DND-41 (cell line): ENCODE measurements at places on chromosomes 1 and 21.

DNA sequence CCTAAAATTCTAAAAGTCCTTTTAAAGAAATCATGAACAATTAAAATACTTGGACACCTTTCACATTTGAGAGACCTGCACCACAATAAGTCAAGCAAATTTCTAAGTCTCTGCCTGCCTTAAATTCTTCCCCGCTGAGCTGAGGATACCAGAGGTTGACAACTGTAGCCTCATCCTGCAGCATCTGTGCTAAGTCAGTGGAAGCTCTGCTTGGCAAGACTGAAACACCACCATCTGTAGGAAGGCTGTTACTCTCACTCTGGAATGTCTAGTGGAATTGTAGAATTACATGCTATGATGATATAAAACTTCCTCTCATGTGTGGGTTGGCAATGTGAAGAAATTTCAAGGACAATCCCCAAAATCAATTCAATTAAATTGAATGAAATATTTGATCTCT is 1756.5 kb downstream of the NCAM2 start:
- no peaks in the 10 kb centered on the region for H3K4me1 ChIP-seq
- DNase-seq: no peak
- no peaks in the 10 kb centered on the region for H3K27me3 ChIP-seq
- no peak overlapping the region for H3K4me3 ChIP-seq

- no peak overlapping the region for H3K4me3 ChIP-seq
- H3K36me3 ChIP-seq: no peaks in the 10 kb centered on the region
- H3K27me3 ChIP-seq: no peaks in the 10 kb centered on the region
- H3K27ac ChIP-seq: peak overlapping the region; percentile 34; the same call in 1 of the 2 replicates
- H3K4me1 ChIP-seq: peaks cover 45% of the 10 kb centered on the region
Measured at GRCh38 chr21:35616090-35616489, 444.2 kb downstream of the SETD4 start.

- H3K27me3 ChIP-seq: no peaks in the 10 kb centered on the region
- H3K4me1 ChIP-seq: peaks cover 32% of the 10 kb centered on the region
- no peaks in the 10 kb centered on the region for H3K36me3 ChIP-seq
- peak; percentile 17 for DNase-seq
- no peak overlapping the region for H3K4me3 ChIP-seq
Measured at GRCh38 chr1:66300972-66301451, 232.9 kb upstream of the SGIP1 start.

DNA sequence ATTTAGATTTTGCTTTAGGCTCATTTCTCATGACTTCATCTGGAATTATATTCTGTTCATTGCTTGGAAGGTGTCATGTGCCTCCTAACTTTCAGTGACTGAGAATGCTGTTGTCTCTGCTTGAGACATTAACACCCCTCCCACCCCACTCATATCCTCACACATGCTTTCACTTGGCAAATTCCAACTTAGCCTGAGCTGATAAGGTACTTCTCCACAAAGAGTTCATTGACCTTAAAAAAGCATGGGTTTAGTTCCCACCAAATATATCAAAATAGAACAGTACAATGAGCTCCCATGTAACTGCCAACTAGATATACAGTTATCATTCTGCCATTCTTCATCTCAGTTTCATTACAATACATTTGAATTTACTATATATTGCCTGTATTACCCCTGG is 576.5 kb upstream of the ADGRL2 start:
- H3K27me3 ChIP-seq: no peaks in the 10 kb centered on the region
- no peak overlapping the region for H3K4me3 ChIP-seq
- no peaks in the 10 kb centered on the region for H3K4me1 ChIP-seq
- H3K27ac ChIP-seq: no peak overlapping the region
- H3K36me3 ChIP-seq: no peaks in the 10 kb centered on the region

- no peak overlapping the region for H3K4me3 ChIP-seq
- no peak for DNase-seq
- no peak overlapping the region for H3K27ac ChIP-seq
Measured at GRCh38 chr1:13600762-13601453, 17.3 kb downstream of the PDPN start.

- peak overlapping the region; percentile 33 for H3K4me3 ChIP-seq
- H3K27ac ChIP-seq: peak overlapping the region; percentile 99
- peaks cover 83% of the 10 kb centered on the region for H3K4me1 ChIP-seq
- DNase-seq: peak; percentile 91
- H3K27me3 ChIP-seq: no peaks in the 10 kb centered on the region
Measured at GRCh38 chr1:9279172-9279840, 13.4 kb upstream of the SPSB1 start.

GRCh38 chr1:167512046-167512654 is 6.2 kb downstream of the CD247 start:
- no peaks in the 10 kb centered on the region for H3K27me3 ChIP-seq
- H3K4me3 ChIP-seq: 0 out of 2 replicates have a peak overlapping the region, but pooled peaks have one; percentile 12
- peaks cover 68% of the 10 kb centered on the region for H3K4me1 ChIP-seq

- H3K4me1 ChIP-seq: no peaks in the 10 kb centered on the region
- no peak overlapping the region for H3K4me3 ChIP-seq
- H3K27me3 ChIP-seq: no peaks in the 10 kb centered on the region
- no peak overlapping the region for H3K27ac ChIP-seq
- H3K36me3 ChIP-seq: no peaks in the 10 kb centered on the region
Measured at GRCh38 chr1:119363162-119363561, 5.4 kb upstream of the HAO2 start.

DNA sequence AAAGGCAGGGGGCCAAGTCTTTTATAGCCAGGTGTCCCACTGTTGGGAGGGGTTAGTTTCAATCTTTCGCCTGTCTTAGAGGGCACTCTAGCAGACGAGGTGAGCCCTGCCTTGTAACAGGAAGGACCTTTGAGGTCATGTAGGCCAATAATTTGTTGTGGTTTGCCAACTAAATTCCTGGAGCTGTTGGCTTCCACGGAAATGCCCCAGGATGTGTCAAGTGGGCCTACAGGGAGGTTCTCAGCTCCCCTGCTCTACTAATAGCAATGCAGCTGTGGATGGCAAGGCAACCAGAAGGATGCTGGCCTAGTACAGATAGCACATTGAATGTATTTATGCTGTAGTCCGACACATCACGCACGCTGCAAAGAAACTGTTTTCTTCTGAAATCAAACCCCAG is 22.3 kb upstream of the CASQ2 start:
- DNase-seq: no peak
- peaks cover 16% of the 10 kb centered on the region for H3K27me3 ChIP-seq
- H3K27ac ChIP-seq: no peak overlapping the region
- H3K36me3 ChIP-seq: no peaks in the 10 kb centered on the region

DNA sequence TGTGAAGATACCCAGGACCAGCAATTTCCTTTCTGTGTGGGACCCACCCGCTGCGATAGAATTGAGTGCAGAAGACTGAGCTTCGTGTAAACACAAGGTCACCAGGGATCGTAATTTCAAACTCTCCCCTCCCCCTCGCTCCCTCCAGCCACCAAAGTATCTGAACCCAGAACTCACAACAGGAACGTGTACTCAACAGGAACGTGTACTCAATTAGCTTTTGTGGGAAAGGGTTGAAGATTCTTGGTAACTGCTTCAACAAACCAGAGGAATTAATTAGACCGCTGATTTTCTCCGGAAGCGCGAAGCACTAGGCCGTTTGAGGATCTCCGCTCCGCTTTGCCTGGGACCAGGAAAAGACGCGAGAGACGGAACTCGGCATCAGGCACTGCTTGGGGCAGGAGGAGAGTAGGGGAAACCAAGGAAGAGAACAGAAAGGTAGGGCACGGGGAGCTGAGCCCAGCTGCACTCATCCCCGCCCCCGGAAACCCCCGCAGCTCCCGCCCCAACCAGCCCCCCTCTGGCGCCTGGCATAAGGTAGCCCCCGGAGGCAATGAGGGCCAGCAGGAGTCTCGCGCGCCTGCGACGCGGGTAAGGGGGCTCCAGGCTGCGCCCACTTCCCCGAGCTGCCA is 453 bp downstream of the DRAM2 start:
- H3K4me3 ChIP-seq: peak overlapping the region; percentile 90
- peak; percentile 87 for DNase-seq
- H3K27ac ChIP-seq: peak overlapping the region; percentile 90
- no peaks in the 10 kb centered on the region for H3K27me3 ChIP-seq

DNA sequence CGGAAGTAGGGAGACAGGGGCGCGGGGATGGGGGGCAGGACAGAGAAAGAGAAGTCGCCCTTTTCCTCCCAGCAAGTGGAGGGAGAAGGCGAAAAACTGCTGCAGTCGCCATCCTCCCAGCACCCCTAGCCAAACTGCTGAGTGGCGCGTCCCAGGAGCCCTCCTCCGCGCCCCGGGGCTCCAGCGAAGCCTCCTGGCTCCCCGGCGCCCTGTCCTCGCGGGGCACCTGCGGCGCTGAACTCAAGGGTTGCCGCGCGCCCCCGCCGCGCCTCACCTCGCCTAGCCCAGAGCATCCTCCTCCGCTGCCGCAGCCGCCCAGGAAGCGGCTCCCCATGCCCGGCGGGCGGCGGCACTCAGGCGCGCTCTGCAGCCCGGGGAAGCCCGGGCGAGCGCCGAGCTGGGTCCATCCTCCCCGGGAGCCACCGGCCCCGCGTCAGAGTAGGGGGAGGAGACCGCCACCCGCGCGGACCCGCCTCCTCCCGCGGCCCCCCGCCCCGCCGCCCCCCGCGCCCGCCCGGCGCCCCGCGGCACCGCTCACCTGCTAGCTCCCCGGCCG is at the start of gene DAB1:
Gene DAB1, minus strand, starts transcription at position 405 of the 556 bp plus-strand sequence. CDS start 133,030 bp downstream, outside the sequence.
- no peak for DNase-seq
- H3K36me3 ChIP-seq: no peaks in the 10 kb centered on the region
- no peak within 1 kb of the TSS for H3K4me3 ChIP-seq

DNA sequence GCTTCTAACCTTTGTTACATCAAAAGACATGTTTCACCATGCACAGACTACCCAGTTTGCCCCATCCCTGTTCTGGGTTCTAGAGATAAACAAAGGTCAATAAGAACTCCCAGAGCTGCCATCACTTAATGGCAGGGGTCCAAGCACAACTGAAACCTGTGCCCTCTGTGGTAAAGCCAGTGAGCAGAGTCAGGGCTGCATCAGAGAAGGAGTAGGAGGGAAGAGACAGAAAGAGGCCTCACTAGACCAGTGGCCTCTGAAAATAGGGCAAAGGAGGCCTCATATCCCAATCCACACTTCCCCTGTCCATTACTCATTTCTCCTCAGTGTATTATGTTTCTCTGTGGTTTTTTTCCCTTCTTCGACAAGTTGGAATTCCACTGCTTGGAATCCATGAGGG is 10.2 kb downstream of the ATP1A2 start:
- H3K4me1 ChIP-seq: no peaks in the 10 kb centered on the region
- peaks cover 14% of the 10 kb centered on the region for H3K27me3 ChIP-seq
- H3K4me3 ChIP-seq: no peak overlapping the region
- H3K36me3 ChIP-seq: no peaks in the 10 kb centered on the region
- no peak for DNase-seq
- no peak overlapping the region for H3K27ac ChIP-seq

GRCh38 chr1:107549152-107549810 is 408.4 kb downstream of the NTNG1 start:
- no peaks in the 10 kb centered on the region for H3K27me3 ChIP-seq
- no peak for DNase-seq
- H3K4me1 ChIP-seq: peaks cover 29% of the 10 kb centered on the region
- no peak overlapping the region for H3K27ac ChIP-seq
- H3K36me3 ChIP-seq: no peaks in the 10 kb centered on the region
- no peak overlapping the region for H3K4me3 ChIP-seq

- no peaks in the 10 kb centered on the region for H3K27me3 ChIP-seq
- peak overlapping the region; percentile 97 for H3K27ac ChIP-seq
- peak; percentile 80 for DNase-seq
- H3K4me1 ChIP-seq: peaks cover 74% of the 10 kb centered on the region
- peaks cover 15% of the 10 kb centered on the region for H3K36me3 ChIP-seq
Measured at GRCh38 chr21:33975548-33976081, 60.0 kb upstream of the ATP5PO start.

GRCh38 chr1:248102847-248103246 is 7.9 kb downstream of the OR2L13 start:
- no peak for DNase-seq
- no peak overlapping the region for H3K4me3 ChIP-seq
- no peak overlapping the region for H3K27ac ChIP-seq
- no peaks in the 10 kb centered on the region for H3K36me3 ChIP-seq

DNA sequence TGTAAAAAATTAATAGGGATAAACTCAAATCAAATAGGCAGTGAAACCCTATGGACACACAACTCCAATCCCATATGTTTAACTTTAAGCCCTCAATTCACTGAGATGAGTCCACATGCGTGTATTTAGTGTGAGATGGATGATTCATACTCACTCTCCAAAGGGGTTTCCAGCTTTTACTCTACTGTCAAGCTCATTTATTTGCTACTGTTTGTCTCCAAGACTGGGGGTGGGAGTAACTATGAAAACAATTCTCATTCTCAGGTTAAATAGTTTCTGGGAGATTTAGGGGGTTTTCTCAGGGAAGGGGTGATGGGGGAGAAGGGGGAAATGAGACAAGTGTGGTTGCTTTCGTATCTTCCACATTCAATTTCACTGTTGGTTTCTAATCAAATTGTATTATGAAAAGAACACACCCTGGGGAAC is 2.7 kb downstream of the RAB29 start:
- peaks cover 12% of the 10 kb centered on the region; the same call in 1 of the 2 replicates for H3K36me3 ChIP-seq
- no peak overlapping the region for H3K27ac ChIP-seq
- H3K4me3 ChIP-seq: no peak overlapping the region
- peaks cover 20% of the 10 kb centered on the region for H3K4me1 ChIP-seq

DNA sequence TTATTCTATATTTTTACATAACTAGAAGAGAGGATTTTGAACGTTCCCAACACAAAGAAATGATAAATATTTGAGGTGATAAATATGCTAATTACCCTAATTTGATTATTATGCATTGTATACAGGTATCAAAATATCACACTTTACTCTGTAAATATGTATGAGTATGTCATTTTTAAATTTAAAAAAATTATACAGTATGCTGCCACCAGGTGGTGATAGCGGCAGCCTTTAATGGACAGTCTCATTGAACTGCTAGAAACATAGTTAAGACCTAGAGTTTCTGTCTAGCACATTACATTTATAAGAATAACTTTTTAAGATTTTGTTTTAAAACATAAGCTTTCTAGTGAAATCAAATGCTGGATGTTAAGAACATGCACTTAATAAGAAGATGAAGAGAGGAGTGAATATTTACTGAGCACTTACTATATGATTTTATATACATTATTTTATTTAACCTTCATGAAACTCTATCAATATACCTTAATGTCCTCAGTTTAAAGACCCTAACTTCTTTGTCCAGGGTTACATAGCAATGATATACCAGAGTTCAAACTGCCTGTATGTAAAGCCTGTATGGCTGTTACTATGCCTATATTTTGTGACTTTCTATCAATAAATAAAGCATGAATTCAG is 207.1 kb downstream of the NUF2 start:
- H3K4me3 ChIP-seq: no peak overlapping the region
- DNase-seq: peak; percentile 19
- H3K4me1 ChIP-seq: no peaks in the 10 kb centered on the region
- H3K27me3 ChIP-seq: peaks cover 2% of the 10 kb centered on the region
- no peaks in the 10 kb centered on the region for H3K36me3 ChIP-seq
